ENCODE measurements at places on chromosomes 3 and 15.
A peak's percentile ranks its signal among the peaks of the same experiment; 100 is the strongest.

- DNase-seq, result no peak
These were observed 8.7 kb upstream of the ACAP2 start for GRCh38 chr3:195451373-195452015.

- DNase-seq, result no peak
These were observed 10.0 kb downstream of the IQSEC1 start for GRCh38 chr3:13063225-13063624.

DNA sequence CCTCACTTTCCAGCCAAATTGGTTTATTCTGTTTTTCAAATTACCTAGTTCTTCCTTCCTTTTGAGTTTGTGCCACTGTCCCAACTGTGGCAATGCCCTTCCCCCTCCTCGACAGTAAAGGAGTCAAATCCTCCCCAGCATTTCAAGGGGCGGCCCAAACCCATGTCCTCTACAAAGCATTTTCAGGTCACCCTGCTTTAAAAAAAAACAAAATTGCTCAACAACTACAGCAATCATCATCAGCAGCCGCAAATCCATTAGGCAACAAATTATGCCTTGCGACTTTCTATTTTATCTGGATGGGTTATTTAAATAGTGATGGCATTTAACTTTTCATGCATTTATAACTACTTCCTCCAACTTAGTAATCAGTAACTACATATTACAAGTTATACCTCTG, 32.7 kb downstream of the PLD1 start:
- DNase-seq, result no peak

- DNase-seq, result no peak
These were observed 44.5 kb upstream of the FNDC3B start for GRCh38 chr3:171994646-171995428.

DNA sequence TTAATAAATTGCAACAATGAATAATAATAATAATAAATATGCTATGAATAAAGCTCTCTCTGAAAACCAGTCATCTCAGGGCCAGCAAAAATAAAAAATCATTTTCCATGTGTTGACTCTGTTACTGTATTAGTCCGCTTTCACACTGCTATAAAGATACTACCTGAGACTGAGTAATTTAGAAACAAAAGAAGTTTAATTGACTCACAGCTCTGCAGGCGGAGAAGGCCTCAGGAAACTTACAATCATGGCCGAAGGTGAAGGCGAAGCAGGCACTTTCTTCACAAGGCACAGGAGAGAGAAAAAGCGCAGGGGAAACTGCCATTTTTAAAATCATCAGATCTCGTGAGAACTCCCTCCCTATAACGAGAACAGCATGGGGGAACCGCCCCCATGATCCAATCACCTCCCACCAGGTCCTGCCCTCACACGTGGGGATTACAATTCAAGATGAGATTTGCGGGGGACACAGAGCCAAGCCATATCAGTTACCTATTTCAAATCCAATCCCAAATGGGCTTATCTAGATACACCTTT, 224.1 kb downstream of the IGSF11 start:
- DNase-seq, result no peak

DNA sequence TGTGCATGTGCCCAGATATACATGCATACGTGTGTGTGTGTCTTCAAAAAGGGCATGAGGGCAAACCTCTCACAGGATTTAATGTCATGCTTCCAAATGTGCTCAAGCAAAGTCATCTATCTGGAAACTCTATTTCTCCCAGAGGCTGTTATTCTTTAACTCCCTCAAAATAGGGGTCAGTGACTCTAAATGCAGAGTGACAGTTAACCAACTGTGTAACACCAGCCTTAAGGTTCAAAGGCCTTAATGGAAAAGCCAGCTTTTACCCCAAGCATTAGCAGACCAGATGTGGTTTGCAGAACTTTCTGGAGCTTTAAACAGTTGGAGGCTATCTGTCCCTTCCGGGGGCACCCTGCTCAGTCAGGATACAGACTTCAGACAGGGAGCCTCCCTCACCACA, 70.4 kb upstream of the SLC7A14 start:
- DNase-seq, result no peak

- no peak for DNase-seq
These were observed 19.2 kb downstream of the SUCLG2 start for GRCh38 chr3:67635257-67635656.

DNA sequence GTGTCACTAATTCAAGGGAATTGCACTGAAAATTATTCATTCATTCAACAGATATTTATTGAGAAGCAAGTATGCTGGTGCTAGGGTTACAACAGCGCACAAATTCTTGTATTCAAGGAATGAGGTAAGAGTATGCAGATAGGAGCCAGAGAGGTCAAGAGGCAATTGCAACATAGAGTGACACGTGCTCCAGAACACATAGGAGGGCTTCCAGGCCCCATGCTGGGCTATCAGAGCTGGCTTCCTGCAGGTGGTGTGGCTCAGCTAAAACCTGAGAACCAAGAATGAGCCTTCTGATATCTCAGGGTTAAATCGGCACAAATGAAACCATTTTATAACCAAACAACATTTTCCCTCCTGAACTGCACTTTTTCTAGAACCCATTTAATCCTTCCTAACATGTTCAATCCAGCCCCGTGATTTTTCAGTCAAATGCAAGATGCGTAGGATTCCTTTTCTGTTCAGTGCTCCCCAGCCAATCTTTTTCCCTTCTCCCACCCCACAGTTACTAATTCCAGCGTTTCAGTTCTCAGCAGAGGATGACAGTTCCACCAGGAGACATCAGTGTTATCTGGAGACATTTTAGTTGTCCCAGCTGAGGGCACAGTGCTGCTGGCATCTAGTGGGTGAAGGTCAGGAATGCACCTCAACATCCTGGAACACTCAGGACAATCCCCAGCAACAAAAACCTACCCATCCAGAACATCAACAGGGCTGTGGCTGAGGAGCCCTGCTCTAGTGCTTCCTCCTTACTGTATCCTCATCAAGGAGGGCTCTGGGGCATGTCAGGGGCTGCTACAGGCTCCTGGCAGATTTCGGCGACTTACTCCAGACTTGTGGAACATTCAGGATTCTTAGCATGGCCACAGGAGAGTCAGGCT, 13.1 kb downstream of the CCR5AS start:
- no peak for DNase-seq

DNA sequence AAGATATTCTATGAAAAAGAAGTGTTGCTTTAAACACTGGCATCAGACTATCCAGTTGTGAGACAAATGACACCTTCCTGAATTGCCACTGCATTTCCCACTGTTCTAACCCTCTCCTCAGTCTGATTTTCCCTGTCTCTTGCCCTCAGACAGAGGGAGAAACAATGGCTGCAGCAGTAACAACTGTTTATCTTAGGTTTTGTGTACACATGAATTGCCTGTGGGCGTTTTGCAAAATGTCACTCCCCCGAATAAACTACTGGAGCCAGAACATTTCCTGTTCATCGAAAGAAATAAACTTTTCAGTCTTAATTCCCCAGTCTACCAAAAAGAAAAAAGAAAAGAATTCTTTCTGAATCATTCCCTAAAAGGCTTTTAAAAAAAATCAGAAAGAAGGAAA, 155.1 kb downstream of the MAGI1 start:
- no peak for DNase-seq

GRCh38 chr15:80494351-80494751, 90.2 kb downstream of the ARNT2 start:
- no peak for DNase-seq

DNA sequence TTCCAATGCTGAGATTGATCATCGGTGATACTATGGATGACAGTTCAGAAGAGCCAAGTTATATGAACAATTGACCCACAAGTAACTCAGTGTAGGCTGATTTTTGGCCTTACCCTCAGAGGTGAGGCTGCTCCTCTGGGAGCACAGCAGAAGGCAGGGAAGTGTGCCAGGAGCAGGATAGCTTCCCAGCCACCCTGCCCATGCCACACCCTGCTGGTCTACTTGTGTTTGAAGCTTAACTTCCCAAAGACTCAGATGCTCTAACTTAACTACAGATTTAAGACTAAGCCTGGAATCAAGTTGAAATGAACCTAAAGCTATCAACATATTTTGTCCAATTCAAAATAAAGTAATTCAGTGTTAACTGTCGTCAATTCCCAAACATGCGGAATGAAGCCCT, 77.5 kb downstream of the BOC start:
- no peak for DNase-seq

DNA sequence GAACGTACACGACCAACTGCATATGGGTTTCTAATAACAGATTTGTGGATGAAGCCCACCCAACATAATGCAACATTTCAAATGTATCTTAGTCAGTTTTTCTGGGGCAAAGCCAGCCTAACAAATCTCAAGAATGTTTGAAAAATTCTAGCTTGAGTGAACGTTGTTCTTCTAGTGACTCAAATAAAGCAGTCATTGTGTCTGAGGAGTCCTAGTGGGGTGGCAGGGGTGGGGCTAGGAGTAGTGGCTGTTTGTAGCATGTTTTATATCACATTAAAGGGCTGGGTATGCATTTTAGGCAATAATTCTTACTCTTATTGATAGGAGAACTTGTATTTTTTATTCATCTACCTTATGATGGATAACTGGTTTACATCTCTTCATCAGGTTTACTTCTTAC, 6.0 kb downstream of the B3GNT5 start:
- no peak for DNase-seq

DNA sequence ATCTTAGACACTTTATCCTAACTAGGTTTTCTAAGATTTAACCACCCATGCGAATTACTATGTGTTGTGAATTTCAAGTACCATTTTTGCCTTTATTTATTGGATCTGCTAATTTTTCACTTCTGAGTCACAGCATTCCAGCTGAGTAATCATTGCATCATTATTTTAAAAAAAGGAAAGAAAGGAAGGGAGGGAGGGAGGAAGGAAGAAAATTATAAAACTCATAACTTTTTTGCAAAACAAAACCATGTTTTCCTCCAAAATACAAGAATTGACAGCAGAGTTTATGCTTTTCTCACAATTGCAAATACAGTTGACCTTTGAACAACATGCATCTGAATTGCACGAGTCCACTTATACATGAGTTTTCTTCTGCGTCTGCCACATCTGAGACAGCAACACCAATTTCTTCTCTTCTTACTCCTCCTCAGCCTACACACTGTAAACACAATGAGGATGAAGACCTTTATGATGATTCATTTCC, 651.4 kb upstream of the NECTIN3 start:
- no peak for DNase-seq

GRCh38 chr15:73541479-73541878, 91.7 kb downstream of the NPTN start:
- DNase-seq, result no peak

DNA sequence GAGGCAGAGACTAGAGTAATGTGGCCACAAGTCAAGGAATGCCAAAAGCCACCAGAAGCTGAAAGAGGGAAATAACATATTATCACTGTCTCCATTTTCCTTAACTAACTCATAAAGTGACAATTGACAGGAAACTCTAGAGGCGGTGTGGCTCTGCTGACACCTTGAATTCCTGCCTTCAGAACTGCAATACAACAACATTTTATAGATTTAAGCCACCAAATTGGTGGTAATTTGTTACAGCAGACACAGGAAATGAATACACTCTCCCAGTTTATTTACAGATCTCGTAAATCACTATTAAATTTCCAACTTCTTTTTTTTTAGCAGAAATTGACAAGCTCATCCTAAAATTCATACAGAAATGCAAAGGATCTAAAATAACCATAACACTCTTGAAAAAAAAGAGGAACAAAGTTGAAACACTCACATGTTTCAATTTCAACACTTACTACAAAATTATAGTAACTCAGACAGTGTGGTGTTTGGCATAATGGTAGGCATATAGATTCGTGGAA, 449.9 kb downstream of the OTOL1 start:
- no peak for DNase-seq

- DNase-seq, result no peak
These were observed 498 bp upstream of the ARNT2 start for GRCh38 chr15:80403712-80404056.

GRCh38 chr3:189305412-189305811, 133.6 kb downstream of the TPRG1 start:
- DNase-seq, result no peak

GRCh38 chr3:120793601-120794000, 51.1 kb downstream of the GTF2E1 start:
- DNase-seq, result no peak

GRCh38 chr15:39313467-39313866, 267.4 kb upstream of the THBS1 start:
- no peak for DNase-seq

DNA sequence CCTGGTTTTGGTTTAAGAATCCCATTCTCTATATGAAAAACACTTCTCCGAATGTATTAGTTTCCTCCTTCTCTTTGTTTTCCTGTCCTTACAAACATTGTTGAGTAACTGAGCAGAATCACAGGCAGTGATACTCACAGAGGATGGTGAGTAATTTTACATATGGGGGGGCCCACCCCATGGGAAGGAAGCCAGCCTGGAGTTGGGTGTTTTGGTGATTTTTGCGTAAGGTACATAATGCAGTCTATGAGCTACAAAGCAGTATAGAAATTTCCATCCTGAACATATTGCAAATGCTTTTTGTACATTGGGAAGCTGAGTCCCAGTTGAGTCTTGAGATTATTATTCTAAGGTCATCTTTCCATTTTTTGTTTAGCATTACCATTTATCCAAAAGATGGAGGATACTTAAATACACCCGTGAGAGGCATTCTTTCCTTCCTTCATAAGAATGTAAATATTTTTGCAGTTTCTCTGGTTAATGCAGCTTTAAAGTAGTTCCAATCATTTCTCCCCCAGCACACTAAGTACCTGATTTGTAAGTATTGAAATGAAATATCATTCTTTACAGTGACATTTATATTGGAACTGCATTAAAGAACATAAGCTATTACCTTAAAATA, 476.8 kb downstream of the AGBL1 start:
- no peak for DNase-seq

DNA sequence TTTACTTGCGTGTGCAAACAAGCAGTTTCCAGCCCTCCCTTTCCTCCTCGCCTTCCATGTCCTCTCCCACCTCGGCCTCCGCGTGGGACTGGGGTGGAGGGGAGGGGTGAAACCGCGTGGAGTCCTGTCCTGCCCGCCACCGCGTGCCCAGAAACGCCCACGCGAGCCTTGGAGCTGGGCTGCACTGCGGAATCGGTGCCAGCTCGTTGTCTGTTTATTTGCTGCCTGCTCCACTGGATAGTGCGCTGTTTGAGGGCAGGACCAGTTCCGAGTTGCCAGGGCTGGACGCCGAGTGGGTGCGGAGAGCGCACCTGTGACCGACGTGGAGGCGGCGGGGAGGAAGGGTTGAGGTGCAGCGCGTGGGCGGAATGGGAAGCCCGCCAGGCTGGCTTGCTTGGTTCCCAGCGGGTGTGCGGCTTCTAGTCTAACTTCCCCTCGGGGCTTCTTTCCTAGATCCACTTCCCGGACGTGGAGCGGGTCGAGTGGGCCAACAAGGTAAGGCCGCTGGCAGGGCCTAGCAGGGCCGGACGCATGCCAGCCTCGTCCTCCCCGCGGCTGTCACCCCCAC, 17.3 kb downstream of the ESYT3 start:
- DNase-seq, result no peak

GRCh38 chr3:188370081-188370830, 216.3 kb downstream of the LPP start:
- DNase-seq, result no peak

GRCh38 chr3:170714122-170714521, 128.2 kb upstream of the SLC7A14 start:
- no peak for DNase-seq

- no peak for DNase-seq
These were observed 20.9 kb downstream of the CXCR6 start for GRCh38 chr3:45964139-45964538.

- peak; percentile 46 for DNase-seq
These were observed 1.4 kb upstream of the RAP2B start for GRCh38 chr3:153160451-153161137.
